Right renal cortex interstitium (tissue), 3 donors: ENCODE measurements at places on chromosomes 5 and 9. TPM values are rescaled to one million over a fixed set of nuclear protein-coding genes. Genes with fewer than 3 reads are reported as not detected.

GRCh38 chr9:15131094-15131493, 175.9 kb downstream of the TTC39B start:
- no peak for DNase-seq

DNA sequence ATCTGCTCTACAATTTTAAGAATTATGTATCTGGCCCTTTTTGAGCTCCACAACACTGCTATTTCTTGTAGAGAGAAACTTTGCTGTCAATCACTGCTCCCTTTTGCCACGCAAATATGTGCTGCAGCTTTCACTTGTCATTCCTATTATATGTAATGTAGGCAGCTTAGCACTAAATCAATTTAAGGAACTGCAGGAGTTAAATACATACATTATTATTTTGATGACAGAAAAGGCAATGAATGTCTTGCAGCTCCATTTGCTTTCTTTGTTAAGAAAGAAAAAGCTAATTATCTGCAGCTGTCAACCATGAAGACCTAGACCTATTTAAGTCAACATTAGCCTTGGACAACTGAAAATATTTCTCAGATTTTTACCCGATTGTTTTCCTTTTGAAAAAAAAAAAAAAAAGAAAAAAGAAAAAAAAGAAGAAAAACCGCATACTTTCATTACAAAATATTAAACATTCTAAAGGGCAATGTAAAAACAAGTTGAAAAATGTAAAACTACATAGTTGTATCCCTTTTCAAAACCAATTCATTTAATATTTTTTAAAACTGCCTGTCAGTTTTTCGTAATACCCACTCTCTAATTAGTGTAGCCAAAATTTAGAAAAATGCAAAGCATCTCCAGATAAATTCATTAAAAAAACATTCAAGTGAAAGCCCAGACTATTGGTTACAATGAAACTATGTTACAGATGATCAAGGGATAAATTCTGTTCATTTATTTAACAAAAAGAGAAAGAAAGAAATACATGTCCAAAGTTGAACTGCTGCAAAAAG, 57.2 kb downstream of the RFX3 start:
- DNase-seq, result no peak

GRCh38 chr5:2093859-2094615, 211.3 kb upstream of the IRX4 start:
- no peak for DNase-seq

DNA sequence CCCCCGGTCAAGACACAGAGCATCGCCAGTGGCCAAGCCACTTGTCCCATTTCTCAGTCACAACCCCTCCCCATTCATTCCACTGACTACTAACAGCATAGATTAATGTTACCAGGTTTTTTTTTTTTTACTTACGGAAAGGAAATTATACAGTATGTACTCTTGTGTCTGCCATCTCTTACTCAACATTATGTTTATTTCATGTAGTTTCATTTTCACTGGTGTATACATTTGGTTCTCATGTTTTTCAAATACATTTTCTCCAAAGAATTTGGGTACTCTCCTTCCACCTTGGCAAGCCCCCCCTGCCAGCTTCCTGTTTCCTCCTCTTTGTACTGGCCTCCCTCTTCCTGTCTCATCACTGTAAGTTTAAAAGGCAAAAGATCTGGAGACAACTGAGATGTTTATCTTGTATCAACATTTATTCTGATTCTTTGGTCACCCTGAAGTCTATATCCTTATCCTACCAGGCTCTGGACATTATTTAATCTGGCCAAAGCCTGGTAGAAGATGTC, 207.3 kb downstream of the SAXO1 start:
- DNase-seq, result no peak

The OR1Q1 gene
- not detected for polyA plus RNA-seq

The PRDM12 gene
- not detected for polyA plus RNA-seq

- no peak for DNase-seq
Measured at GRCh38 chr9:81146684-81147337, 542.5 kb downstream of the TLE1 start.

The COMMD10 gene
- 61.2 TPM for polyA plus RNA-seq

DNA sequence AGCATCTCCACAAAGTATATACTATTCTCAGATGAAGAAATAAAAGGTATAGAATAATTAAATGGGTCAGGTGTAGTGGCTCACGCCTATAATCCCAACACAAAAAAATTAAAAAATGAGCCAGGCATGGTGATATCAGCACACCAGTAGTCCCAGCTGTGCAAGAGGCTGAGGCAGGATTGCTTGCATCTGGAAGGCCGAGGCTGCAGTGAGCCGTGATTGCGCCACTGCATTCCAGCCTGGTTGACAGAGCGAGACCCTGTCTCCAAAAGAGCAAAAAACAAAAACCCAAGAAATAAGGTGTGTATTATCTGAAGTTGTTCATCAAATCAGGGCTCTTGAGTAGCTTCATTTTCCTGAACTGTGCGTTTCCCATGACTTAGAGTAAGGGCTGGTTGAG, 83.2 kb upstream of the MYO10 start:
- DNase-seq, result no peak

DNA sequence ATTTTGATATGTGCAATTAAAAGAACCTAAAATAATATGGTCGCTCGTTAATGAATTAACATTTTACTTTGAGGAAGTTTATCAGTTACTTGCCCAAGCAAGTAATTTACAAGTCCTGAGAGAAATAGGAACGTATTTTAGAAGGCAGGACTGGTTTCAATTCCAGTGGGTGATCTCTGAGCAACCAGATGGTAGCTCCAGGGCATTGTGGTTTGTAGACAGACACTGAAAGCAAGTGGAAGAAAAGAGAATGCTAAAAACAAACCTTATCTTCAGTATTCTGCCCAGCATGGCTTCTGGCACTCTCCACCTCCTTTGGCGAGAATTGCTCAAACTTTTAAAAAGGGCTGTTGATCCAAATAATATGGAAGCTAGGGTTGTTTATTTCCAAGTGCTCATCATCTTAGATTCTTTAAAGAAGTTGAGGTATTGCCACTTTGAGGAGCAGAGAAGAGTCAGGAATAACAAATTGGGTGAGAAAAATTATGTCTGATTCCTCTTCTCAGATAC, 31.8 kb upstream of the ERAP2 start:
- no peak for DNase-seq

DNA sequence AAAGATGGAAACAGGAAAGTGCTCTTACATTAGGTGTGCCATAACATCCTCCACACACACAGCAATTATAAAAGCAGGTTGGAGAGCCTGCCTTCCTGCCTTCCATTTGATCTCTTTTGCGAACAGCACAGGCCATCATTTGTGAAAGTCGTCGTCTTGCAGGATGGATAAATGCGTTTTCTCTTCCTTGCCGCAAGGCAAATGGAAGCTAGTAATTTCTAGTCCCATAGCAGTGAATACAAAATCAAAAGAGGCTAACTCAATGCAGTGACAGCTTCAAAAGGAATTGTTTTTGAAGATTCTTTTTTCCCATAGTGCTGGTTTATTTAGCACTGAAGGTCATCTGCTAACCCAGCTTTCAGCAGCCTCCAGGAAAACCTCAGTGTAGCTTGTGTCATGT, 178.8 kb downstream of the GIN1 start:
- no peak for DNase-seq

GRCh38 chr5:88736494-88736893, 146.5 kb downstream of the MEF2C start:
- no peak for DNase-seq

DNA sequence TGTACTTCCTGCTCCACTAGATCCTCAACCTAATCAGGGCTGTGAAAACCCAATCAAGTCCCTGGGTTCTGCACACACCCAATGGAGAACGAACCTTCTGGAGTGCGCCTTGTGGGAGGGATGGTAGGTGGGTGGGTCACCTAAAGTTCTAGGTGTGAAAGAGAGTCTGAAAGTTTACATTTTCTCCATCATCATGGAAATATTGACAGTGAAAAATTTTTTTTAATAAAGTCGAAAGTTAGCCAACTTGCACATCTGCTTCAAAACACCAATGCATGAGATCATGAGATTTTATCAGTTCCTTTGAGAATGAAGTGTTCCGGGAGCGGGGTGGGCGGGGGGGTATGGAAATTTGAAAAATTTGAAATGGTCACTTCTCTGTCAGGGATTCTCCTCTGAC, 21.7 kb downstream of the TAF11L14 start:
- DNase-seq, result no peak

DNA sequence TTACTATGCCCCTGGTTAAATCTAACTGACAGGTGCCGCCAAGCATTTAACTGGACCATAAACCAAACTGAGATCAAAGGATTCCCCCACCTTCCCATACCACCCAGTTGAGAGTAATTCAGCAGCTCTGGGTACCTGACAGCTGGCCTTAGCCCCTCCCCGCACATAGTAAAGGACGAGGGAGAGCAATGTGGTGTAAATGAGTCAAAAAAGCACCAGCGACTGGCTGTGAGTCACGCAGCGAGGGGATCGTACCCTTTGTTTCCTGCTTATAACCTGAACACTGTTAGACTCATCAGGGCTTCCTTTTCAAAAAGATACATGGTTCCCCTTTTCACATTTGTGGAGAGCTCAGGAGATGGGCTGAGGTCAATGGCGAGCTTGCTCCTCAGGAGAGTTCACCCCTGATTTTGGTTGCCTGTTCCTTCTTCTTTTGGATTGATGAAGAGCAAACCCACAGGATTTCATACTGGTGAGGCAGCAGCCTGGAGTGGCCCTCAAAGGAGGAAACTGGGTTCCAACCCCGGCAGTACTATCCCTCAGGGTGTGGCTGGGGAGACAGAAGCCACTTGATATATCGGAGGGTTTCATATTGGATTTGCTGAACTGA, 71.5 kb downstream of the ANKRD33B start:
- no peak for DNase-seq

The CTXN3 gene
- not detected for polyA plus RNA-seq

The S1PR3 gene
- 59.2 TPM for polyA plus RNA-seq

GRCh38 chr9:82105729-82106128, 117.2 kb downstream of the SPATA31D1 start:
- no peak for DNase-seq

DNA sequence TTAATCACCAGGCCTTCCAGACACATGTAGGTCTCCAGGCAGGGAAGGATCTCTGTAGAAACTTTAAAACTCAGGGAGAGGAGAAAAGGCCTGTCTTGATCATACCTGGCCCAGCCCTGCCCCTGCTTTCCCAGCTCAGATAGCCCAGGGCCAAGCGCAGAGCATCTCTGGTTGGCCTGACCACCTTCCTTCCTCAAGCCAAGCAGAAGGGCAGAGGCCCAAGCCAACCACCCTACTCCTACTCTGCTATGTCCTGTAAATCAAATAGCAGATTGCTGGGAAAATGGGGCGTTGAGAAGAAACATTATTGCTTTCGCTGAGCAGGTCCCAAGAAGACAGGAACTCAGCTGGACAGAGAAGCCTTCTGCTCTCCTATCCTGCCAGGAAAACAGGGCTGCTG, 14.3 kb downstream of the ENHO start:
- DNase-seq, result no peak

DNA sequence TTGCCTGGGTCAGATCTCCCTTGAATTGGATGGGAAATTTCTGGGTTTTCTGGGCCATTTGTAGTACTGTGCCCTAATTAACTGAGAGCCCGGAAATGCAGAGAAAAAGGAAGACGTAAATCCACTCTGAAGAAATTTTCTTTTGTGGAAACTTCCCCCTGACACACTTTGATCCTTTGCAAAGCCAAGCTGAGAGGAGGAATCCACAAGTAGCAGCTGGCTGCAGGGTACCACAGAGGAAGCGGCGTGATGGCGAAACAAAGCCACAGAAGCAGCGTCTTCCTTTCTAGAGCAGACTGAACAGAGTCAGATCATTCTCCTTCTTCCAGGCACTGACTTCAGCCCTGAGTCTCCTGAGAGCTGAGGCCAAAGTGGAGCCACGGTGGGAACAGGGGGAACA, 47.1 kb upstream of the ZNF354A start:
- DNase-seq, result no peak

DNA sequence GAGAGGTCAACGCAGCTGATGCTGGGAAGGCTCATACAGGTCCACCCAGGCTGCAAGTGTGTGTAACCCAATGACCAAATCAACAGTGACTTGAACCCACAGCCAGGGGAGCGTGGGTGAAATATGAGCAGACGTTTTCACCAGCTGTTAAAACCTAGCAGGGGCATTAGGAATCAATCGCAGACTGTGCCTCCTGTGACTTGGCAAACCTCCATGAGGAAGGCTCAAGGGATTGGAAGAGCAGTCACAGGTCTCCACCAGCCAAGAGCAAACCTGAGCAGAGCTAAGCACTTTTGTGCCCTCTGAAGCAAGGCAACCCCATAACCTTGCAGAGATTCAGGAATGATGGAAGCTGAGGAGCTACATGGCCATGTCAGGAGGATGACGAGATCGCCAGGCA, 25.5 kb downstream of the INSYN2B start:
- DNase-seq, result no peak

The SLC6A19 gene
- 38.8 TPM for polyA plus RNA-seq

The TCF7 gene
- polyA plus RNA-seq, result 13.7 TPM

The GABRA1 gene
- not detected for polyA plus RNA-seq

The TNFSF15 gene
- 3.5 TPM for polyA plus RNA-seq

DNA sequence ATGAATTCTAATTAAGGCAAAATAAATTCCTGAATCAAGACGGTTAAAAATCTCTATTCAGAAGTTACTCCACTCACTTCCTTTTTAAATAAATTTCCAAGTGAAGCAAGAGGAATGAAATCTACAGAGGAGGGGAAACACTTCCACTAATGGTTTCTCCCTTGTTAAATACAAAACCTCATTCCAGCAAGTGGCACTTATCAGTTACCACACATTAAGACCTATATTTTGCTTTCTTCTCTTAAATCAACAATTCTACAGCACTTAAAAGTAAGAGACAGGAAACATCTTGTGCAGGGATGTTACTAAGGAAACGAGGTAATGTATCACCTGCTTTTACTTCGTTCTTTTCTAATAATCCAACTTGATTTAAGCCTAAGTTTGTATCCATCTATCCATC, 172.6 kb downstream of the RAPGEF6 start:
- no peak for DNase-seq

DNA sequence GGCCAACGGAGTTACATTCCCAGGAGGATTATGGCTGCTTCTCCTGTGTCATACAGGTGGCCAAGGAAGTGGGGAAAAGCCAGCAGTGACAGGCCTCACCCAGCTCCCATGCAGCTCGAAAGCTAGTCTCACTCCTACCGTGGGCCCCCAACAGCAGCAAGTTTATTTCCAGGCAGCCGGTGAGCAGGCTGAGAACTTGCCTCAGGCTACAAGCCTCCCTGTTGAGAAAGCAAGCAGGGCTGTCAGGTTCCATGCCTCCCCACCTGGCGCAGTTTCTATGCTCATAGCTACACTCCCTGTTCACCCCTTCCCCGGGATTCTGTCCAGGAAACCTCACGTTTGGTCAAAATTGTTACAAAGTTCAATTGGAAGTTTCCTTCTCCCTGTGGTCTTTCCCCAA, 27.5 kb upstream of the DNAH5 start:
- no peak for DNase-seq

The SLC36A3 gene
- polyA plus RNA-seq, result not detected

The CDKN2B-AS1 gene
- 0.14 TPM for polyA plus RNA-seq

- DNase-seq, result no peak
Measured at GRCh38 chr9:90795084-90795483, 6.5 kb upstream of the SYK start.

The GPR151 gene
- polyA plus RNA-seq, result not detected

DNA sequence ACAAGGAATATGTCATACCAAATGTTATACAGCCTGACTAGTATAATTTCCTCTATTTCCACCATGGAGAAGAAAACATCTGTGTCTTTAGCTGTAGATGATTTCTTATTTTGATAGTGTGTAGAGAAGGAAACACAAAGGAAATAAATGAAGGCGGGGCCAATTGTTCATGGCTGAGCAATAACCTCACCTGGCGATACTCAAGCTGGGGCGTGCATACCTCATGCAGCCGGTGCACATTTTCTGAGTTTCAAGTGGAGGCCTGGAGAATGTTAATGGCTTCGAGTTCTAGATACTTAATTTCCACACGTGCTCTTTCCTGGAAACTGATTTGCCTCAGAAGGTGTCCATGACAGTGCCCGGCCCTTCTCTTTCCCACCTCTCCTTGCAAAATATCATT, 127.4 kb upstream of the TAF11L2 start:
- DNase-seq, result no peak

The CYSRT1 gene
- polyA plus RNA-seq, result 5.6 TPM
